HepG2 (cell line): ENCODE measurements at places on chromosomes 1 and 21. TPM values are rescaled to one million over a fixed set of nuclear protein-coding genes. Genes with fewer than 3 reads are reported as not detected.
A peak's percentile ranks its signal among the peaks of the same experiment; 100 is the strongest.

- H3K4me1 ChIP-seq = no peaks in the 10 kb centered on the region
- no peak overlapping the region for H3K4me3 ChIP-seq
- no peaks in the 10 kb centered on the region for H3K36me3 ChIP-seq
Observed at GRCh38 chr1:97844552-97845089, 76.2 kb downstream of the DPYD start.

GRCh38 chr1:225825078-225825477, 15.2 kb downstream of the EPHX1 start:
- H3K27ac ChIP-seq = peak overlapping the region; percentile 66
- H3K36me3 ChIP-seq = peaks cover 21% of the 10 kb centered on the region; the same call in 1 of the 3 replicates
- H3K4me3 ChIP-seq = no peak overlapping the region
- H3K4me1 ChIP-seq = peaks cover 75% of the 10 kb centered on the region
- no peaks in the 10 kb centered on the region for H3K27me3 ChIP-seq

DNA sequence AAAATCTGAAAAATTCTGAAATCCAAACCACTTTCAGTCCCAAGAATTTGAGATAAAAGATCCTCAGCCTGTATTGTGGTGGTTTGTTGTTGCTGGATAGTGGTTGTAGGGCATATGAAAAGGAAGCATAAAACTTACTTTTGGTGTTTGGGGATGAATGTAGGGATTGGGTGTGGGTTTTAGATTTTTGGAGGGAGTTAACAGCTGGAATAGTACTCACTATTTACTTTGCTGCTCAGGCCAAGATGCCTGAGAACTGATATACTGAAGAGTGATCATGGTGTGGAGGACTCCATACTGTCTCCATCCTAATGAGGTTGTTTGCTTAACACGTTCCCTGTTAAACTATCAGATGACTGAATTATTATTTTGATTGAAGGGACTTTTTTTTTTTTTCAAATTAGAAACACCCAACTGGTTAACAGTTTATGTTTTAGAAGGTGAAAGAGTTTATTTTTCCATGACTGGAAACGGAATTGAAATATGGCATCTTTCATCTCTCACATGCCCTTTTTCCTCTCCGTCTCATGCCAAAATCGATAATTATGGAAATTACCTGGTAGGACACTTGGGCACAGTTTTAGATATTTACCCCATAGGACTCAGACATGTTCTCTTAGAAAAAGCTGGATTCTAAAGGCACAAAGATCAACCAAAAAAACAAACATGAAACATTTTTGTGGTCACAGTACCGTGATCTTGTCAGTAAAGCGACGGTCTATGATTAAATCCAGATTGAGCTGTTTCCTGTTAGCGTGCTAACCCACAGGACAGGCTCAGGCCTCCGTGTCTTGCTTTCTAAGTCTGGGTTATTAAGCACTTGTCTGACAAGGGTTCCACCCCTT, 37.3 kb downstream of the RGL1 start:
- H3K27ac ChIP-seq = peak overlapping the region; percentile 76
- peak; percentile 88 for DNase-seq
- H3K36me3 ChIP-seq = no peaks in the 10 kb centered on the region
- no peaks in the 10 kb centered on the region for H3K27me3 ChIP-seq
- H3K4me1 ChIP-seq = peaks cover 36% of the 10 kb centered on the region

DNA sequence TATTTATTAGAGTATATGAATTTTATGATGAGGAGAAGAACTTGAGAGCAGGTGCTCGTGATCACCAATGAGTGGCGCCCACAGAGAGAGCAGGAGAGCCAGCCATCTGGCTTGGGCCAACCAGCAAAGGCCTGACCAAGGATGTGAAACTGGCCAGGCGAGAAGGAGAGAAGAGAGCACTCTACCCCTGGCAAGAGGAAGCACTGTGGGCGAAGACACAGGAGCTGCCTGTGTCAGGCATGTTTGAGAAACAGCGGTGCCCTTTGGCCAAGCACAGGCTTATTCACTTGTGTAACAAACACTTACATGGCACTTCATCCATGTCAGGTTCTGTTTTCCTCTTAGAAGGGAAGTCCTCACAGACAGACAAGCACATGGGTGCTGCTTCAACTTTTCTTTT, 4.2 kb upstream of the SIPA1L2 start:
- no peak for DNase-seq
- H3K27me3 ChIP-seq = peaks cover 29% of the 10 kb centered on the region; the same call in 2 of the 3 replicates
- no peak overlapping the region for H3K4me3 ChIP-seq
- H3K36me3 ChIP-seq = no peaks in the 10 kb centered on the region
- no peak overlapping the region for H3K27ac ChIP-seq
- no peaks in the 10 kb centered on the region for H3K4me1 ChIP-seq

GRCh38 chr1:204623365-204623893, 62.1 kb downstream of the LRRN2 start:
- no peaks in the 10 kb centered on the region for H3K36me3 ChIP-seq
- no peak overlapping the region for H3K4me3 ChIP-seq
- H3K27ac ChIP-seq = no peak overlapping the region
- peaks cover 5% of the 10 kb centered on the region for H3K27me3 ChIP-seq
- peak; percentile 71 for DNase-seq

- no peak overlapping the region for H3K4me3 ChIP-seq
- no peaks in the 10 kb centered on the region for H3K36me3 ChIP-seq
- H3K4me1 ChIP-seq = peaks cover 13% of the 10 kb centered on the region; the same call in 1 of the 2 replicates
- H3K27ac ChIP-seq = no peak overlapping the region
Observed at GRCh38 chr1:230043081-230043480, 24.0 kb upstream of the GALNT2 start.

- DNase-seq = no peak
- H3K27me3 ChIP-seq = no peaks in the 10 kb centered on the region
- H3K36me3 ChIP-seq = no peaks in the 10 kb centered on the region
- H3K27ac ChIP-seq = no peak overlapping the region
- no peak overlapping the region for H3K4me3 ChIP-seq
Observed at GRCh38 chr1:208965351-208965750, 618.2 kb upstream of the CAMK1G start.

GRCh38 chr21:16942703-16943102, 570.1 kb upstream of the CXADR start:
- no peaks in the 10 kb centered on the region for H3K36me3 ChIP-seq
- H3K27ac ChIP-seq = no peak overlapping the region
- no peaks in the 10 kb centered on the region for H3K4me1 ChIP-seq
- H3K27me3 ChIP-seq = no peaks in the 10 kb centered on the region
- peak; percentile 35 for DNase-seq

- DNase-seq = no peak
- no peaks in the 10 kb centered on the region for H3K27me3 ChIP-seq
- no peaks in the 10 kb centered on the region; the same call in 2 of the 3 replicates for H3K36me3 ChIP-seq
- H3K4me3 ChIP-seq = no peak overlapping the region
Observed at GRCh38 chr1:174995916-174996315, 3.8 kb upstream of the CACYBP start.

DNA sequence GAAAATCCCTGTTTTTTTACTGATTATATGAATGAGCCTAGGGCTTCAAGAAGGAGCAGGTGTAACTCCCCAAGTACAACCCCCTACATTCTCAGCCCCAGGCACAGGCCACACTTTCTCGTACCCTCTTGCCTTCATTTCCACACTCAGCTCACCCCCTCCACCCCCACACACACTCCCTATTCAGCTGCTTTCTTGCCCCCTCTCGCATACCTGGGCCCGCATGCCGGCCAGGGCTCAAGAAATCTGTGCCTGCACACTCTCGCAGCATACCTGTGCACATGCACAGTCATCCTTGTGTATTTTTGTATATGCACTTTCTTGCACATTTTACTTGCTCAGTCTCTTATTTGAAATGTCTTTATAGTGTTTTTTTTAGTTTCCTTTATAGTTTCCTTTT, 2.0 kb downstream of the PTPRF start:
- 0 out of 2 replicates have a peak, but pooled peaks cover 2% of the 10 kb centered on the region for H3K36me3 ChIP-seq
- H3K27ac ChIP-seq = no peak overlapping the region
- DNase-seq = no peak
- H3K27me3 ChIP-seq = no peaks in the 10 kb centered on the region
- peak overlapping the region; percentile 64; the same call in 1 of the 2 replicates for H3K4me3 ChIP-seq

- peaks cover 26% of the 10 kb centered on the region for H3K4me1 ChIP-seq
- DNase-seq = no peak
Observed at GRCh38 chr1:185157599-185158412, 839 bp downstream of the SWT1 start.

- no peak overlapping the region for H3K27ac ChIP-seq
- H3K4me3 ChIP-seq = no peak overlapping the region
- H3K27me3 ChIP-seq = no peaks in the 10 kb centered on the region
- H3K36me3 ChIP-seq = no peaks in the 10 kb centered on the region
Observed at GRCh38 chr1:65581119-65581518, 160.7 kb downstream of the LEPR start.

GRCh38 chr1:171265686-171266085, 17.4 kb downstream of the FMO1 start:
- no peaks in the 10 kb centered on the region for H3K4me1 ChIP-seq
- no peak for DNase-seq
- no peaks in the 10 kb centered on the region for H3K27me3 ChIP-seq

GRCh38 chr1:112143871-112144441, 154.5 kb upstream of the KCND3 start:
- H3K27ac ChIP-seq = no peak overlapping the region
- no peaks in the 10 kb centered on the region for H3K36me3 ChIP-seq
- no peak for DNase-seq
- no peaks in the 10 kb centered on the region for H3K4me1 ChIP-seq
- H3K27me3 ChIP-seq = no peaks in the 10 kb centered on the region
- no peak overlapping the region for H3K4me3 ChIP-seq

DNA sequence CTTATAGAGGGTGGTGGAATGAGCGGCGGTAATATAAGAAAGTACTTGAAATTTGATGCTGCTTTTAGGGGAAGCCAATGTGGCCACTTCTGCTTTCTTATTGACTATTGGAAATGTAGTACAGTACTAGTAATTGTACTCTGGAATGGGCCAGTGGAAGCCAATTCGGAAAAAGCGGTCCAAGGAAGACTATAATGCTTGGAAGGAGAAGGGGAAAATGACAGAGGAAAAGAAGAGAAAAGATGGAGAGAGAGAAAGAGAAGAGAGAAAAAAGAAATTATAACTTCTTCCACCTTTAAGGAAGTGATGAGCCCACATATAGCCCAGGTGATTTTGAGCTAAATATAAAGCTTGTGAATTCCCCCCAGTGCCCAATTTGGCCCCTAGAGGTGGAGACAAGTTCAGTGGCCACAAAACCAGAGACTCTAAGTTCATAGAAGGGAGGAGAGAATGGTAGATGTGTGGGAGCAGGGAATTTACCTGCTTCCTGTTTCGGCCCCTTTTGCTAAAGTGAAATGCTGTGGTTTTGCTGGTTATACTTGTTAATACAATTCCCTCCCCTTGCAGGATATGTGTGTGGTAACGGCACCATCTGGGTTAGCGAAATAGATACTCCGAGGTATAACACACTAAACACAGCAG, 35.7 kb upstream of the DUSP10 start:
- H3K27ac ChIP-seq = no peak overlapping the region
- no peaks in the 10 kb centered on the region for H3K27me3 ChIP-seq
- no peak for DNase-seq
- H3K36me3 ChIP-seq = no peaks in the 10 kb centered on the region

GRCh38 chr1:16043521-16043920, at the start of gene CLCNKB:
CLCNKB (plus strand) TSS chr1:16043782; CDS start chr1:16044493, 711 bp downstream.
- H3K4me3 ChIP-seq = no peak within 1 kb of the TSS
- H3K27ac ChIP-seq = no peak within 1 kb of the TSS
- H3K4me1 ChIP-seq = peaks cover 9% of the 10 kb centered on the region

- no peaks in the 10 kb centered on the region for H3K27me3 ChIP-seq
- H3K36me3 ChIP-seq = no peaks in the 10 kb centered on the region
- no peaks in the 10 kb centered on the region for H3K4me1 ChIP-seq
Observed at GRCh38 chr1:233520261-233521191, 93.4 kb upstream of the KCNK1 start.

- no peak overlapping the region for H3K27ac ChIP-seq
- H3K4me3 ChIP-seq = no peak overlapping the region
- peaks cover 41% of the 10 kb centered on the region for H3K4me1 ChIP-seq
- DNase-seq = no peak
- H3K36me3 ChIP-seq = no peaks in the 10 kb centered on the region
Observed at GRCh38 chr1:31567956-31568570, 8.3 kb upstream of the TINAGL1 start.

DNA sequence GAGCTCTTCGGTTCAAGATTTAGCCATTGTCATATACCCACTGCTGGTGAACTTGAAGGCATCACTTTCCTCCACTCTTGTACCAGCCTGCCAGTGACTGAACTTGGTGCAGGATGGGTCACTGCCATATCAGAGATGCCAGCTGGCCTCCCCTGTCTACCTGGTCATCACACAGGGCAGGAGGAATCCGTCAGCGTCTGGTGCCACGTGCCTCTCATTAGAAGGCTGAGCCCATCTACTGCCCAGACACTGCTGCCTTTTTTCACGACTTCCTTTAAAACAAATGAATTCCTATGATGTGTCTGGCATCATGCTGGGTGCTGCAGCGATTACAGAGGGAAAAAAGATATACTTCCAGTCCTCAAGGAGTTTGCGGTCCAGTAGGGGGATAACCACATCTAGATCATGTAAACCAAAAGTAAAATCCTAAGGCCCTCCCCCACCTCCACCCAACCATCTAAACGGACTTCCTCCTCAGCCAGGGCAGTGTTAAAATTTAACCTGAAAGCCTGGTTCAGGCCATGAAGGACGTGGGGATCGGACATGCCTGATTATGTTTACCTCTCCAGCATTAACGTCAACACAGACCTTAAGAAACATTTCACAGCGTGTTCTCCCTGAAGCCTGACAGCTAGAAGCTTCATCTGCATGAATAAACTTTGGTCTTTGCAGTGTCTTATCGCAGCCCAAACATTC, 29.2 kb upstream of the PDE9A start:
- DNase-seq = peak; percentile 62
- no peak overlapping the region for H3K4me3 ChIP-seq
- H3K27ac ChIP-seq = no peak overlapping the region
- no peaks in the 10 kb centered on the region for H3K36me3 ChIP-seq
- peaks cover 59% of the 10 kb centered on the region for H3K4me1 ChIP-seq

MAP3K7CL gene
- 0.15 TPM in 1 of 2 replicates, not detected in the other for total RNA-seq

FCRL4 gene
- total RNA-seq = not detected in 2 replicates

LRRC8B gene
- 7.6 and 9.2 TPM in 2 replicates for total RNA-seq

PRR9 gene
- not detected in 2 replicates for total RNA-seq
